ENCODE measurements at places on chromosomes 5 and 9.

- no peak for DNase-seq
Measured at GRCh38 chr5:15808577-15808976, 308.6 kb downstream of the FBXL7 start.

GRCh38 chr9:12684974-12685373 lies 8.2 kb upstream of the TYRP1 start:
- no peak for DNase-seq

DNA sequence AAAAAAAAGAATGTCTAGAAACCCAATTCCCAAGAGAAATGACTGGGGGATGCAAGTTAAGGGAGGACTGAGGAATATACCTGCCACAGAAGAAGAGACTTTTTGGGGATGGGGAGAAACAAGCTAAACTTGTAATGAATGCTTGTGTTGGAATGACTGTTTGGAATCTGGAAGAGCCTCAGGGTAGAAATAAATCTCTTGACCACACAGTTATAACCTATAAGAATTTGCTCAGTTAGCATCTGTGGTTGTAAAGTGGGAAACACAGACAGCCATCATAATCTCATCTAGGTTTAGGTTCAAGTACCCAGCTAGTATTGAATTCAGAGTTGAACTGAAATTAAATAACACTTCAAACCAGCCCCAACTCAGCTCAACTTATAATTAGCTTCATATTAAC lies 678.3 kb upstream of the CHD1 start:
- no peak for DNase-seq

- DNase-seq = no peak
Measured at GRCh38 chr5:173139631-173140030, 4.7 kb upstream of the BNIP1 start.

- no peak for DNase-seq
Measured at GRCh38 chr5:132193165-132193694, 34.4 kb downstream of the P4HA2 start.

GRCh38 chr9:7360513-7360912 lies 439.1 kb downstream of the DMAC1 start:
- no peak for DNase-seq

- no peak for DNase-seq
Measured at GRCh38 chr9:108759399-108759798, 96.4 kb downstream of the ACTL7B start.

- DNase-seq = no peak
Measured at GRCh38 chr9:35792024-35792813, 828 bp downstream of the NPR2 start.

DNA sequence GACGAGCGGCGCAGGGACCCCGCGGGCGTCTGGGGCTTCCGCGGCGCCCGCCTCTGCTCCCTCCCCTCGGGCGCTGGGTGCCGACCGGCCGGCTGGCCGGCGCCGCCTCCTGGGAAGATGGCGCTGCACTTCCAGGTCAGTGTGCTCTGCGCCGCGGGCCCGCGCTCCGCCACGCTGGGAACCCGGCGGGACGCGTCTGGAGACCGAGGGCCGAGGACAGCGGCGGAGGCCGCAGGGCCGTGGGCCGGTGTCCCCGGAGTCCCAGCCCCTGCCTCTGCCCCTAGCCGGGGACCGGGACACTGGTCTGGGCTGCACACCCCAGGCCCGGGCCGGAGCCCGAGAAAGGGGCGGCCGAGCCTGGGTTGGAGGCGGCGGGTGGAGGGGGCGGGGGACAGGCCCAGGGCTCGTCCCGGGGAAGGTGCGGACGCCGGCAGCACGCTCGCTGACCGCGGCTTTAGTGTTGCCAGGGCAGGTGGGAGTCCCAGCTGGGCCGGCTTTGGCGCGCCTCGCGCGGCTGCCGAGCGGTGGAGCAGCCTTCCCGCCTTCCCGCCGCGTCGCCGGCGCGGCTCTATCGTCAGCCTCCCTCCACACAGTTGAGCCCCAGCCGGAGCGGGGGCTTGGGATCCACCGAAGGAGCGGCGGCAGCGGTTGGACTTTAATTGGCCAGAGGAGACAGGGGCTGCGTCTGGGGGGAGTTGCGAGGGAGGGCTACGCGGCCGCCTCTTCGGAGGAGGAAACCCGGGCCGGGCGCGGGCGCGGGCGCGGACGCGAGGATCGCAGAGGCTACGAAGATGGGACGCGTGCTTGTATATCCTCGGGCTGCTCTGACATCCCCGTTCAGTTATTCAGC lies at the start of gene RANBP17:
TSS of gene RANBP17 (plus strand) at position 102 of the 850 bp plus-strand sequence.
- peak; percentile 16 for DNase-seq

- DNase-seq = no peak
Measured at GRCh38 chr5:122469384-122469919, 157.4 kb downstream of the SNCAIP start.

GRCh38 chr5:67221487-67222242 lies 25.1 kb upstream of the CD180 start:
- no peak for DNase-seq

GRCh38 chr5:15446552-15446951 lies 53.4 kb upstream of the FBXL7 start:
- no peak for DNase-seq

- no peak for DNase-seq
Measured at GRCh38 chr5:42665857-42666256, 90.8 kb upstream of the CCDC152 start.

- DNase-seq = no peak
Measured at GRCh38 chr5:84274585-84275468, 109.9 kb downstream of the EDIL3 start.

- DNase-seq = no peak
Measured at GRCh38 chr9:81312346-81312745, 377.0 kb downstream of the TLE1 start.

DNA sequence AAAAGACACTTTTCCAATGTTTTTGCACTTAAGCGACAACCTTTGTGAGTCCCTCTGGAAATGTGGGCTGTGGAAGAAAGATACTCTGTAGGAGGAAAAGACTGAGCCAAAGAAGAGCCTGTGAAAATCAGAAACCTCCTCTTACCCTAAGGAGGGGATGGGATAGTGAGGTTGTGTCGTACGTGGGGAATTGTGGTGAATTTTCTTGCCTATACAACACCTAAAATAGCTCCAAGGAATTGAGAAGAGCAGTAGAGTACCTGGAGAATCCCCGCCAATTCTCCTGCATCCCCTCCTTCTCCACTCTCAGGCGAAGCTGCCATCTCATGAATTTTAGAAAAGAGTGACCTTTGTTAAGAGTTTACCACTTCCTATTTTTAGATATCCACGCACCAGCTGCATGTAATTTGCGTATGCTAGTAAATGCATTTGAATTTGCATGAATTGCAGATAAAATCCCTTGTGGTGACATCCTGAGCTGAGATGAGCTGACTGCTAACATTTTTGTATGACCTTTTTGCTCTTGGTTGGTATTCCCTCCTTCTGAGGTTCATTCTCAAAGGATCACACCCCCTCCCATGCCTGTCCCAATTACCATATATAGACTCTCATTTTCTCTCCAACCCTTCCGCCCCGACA lies 147.2 kb downstream of the PCSK5 start:
- DNase-seq = no peak

- no peak for DNase-seq
Measured at GRCh38 chr5:39650008-39650762, 225.4 kb upstream of the DAB2 start.

- DNase-seq = no peak
Measured at GRCh38 chr5:2207416-2208238, 324.9 kb upstream of the IRX4 start.

DNA sequence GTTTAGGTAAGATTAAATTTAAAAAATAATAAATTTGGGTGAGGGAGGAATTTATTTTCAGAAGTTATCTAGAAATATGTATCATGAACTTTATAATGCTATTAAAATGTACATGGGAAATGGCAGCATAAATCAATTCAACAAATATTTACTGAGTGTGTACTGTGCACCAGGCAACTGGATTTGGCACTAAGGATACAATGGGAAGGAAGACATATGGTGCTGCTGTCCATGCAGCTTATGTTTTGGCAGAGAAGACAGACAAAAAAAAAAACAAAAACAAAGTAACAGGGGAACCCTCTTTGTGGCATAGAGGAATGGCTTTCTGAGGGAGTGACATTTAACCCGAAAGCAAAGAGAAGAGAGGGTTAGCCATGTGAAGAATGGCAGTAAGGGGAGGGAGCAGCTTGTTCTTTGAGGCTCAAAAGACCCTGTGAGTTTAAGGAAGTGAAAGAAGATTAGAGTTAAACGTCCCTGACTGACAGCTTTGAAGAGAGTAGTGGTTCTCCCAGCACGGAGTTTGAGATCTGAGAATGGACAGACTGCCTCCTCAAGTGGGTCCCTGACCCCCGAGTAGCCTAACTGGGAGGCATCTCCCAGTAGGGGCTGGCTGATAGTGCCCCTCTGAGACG lies 23.9 kb downstream of the CNTRL start:
- DNase-seq = no peak

DNA sequence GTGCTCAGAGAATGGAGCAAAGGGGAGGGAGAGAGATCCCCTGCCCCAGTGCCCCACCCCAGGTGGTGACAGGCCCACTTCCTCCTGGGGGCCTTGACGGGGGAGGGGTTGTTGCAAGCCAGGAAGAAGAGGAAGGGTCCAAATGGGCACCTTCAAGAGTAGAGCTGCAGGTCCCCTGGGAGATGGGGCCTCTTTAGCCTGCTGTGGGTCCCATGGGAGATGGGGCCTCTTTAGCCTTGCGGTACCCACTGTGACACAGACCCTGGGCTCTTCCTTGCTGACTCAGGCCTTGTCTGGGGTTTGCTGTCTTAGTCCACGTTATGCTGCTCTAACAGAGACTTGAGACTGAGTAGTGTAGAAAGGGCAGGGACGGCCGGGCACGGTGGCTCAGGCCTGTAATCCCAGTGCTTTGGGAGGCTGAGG lies 9.6 kb upstream of the TOR4A start:
- DNase-seq = no peak

Measured in forelimb muscle (tissue), 1 donor.